ENCODE measurements at places on chromosomes 1 and 21. TPM values are rescaled to one million over a fixed set of nuclear protein-coding genes. Genes with fewer than 3 reads are reported as not detected.

TINAGL1 gene
- not detected for total RNA-seq

RPTN gene
- not detected for total RNA-seq

DNAJC28 gene
- total RNA-seq: 0.58 TPM

TRIM45 gene
- 0.67 TPM for total RNA-seq

GPR52 gene
- total RNA-seq: 1.2 TPM

OPRD1 gene
- not detected for total RNA-seq

GCSAML gene
- not detected for total RNA-seq

AK5 gene
- total RNA-seq: 6.6 TPM

FCRL2 gene
- not detected for total RNA-seq

TTC34 gene
- 1.8 TPM for total RNA-seq

CXADR gene
- 0.78 TPM for total RNA-seq

FAM131C gene
- total RNA-seq: 3.4 TPM

ETNK2 gene
- not detected for total RNA-seq

ADCY10 gene
- not detected for total RNA-seq

HES5 gene
- total RNA-seq: not detected

RGSL1 gene
- not detected for total RNA-seq

DISP1 gene
- 1.4 TPM for total RNA-seq

FMO1 gene
- not detected for total RNA-seq

TMPRSS15 gene
- total RNA-seq: not detected

UBXN10 gene
- total RNA-seq: 0.58 TPM

TRIM63 gene
- total RNA-seq: 0.39 TPM

PLEKHA6 gene
- total RNA-seq: 0.03 TPM

PIGR gene
- total RNA-seq: not detected

FCER1G gene
- total RNA-seq: 2.9 TPM

TMEM63A gene
- 241 TPM for total RNA-seq

F5 gene
- 9.3 TPM for total RNA-seq

ADAMTSL4 gene
- 0.14 TPM for total RNA-seq

CD48 gene
- 401 TPM for total RNA-seq

LCE1F gene
- total RNA-seq: not detected

LHX8 gene
- total RNA-seq: not detected

LIPI gene
- total RNA-seq: not detected

CLCA1 gene
- not detected for total RNA-seq

DCDC2B gene
- total RNA-seq: 0.10 TPM

TRPM2 gene
- 37.3 TPM for total RNA-seq

RHCE gene
- 0.10 TPM for total RNA-seq
